ENCODE measurements at places on chromosomes 7 and 10.

DNA sequence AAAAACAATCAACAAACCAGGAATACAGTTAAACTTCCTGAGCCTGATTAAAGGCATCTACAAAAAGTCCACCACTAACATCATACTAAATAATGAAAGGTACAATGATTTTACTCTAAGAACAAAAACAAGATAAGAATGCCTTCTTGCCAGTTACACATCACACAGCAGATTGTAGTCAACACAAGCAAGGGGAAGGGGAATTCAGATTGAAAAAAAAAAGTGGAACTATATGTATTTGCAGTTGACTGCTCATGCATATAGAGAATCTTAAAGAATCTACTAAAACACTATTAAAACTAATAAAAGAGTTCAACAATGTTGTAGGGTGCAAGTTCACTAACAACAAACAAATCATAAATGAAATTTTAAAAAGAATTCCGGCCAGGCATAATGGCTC, 28.5 kb downstream of the ZNF33B start:
- DNase-seq, result no peak

DNA sequence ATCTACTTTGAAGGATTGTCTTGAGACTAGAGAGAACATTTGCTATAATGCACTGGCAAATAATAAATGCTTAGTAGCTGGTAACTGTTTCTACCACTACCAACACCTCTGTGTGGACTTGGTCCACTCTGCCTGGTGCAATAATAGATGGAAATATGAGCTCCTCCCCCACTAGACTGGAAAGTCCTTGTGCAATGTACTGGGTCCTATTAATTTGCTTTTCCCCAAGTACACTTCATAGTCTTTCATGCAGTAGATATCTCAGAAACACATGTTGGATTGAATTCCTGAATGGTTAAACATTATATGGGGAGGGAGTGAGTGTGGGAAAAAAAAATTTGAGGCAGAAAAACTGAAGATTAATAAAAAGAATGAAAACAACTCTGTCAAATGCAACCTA, 119.3 kb downstream of the C10orf90 start:
- no peak for DNase-seq

GRCh38 chr10:89047397-89047796, 56.8 kb downstream of the FAS start:
- DNase-seq, result no peak

- no peak for DNase-seq
Observed at GRCh38 chr10:110980807-110981206, 61.4 kb downstream of the SHOC2 start.

DNA sequence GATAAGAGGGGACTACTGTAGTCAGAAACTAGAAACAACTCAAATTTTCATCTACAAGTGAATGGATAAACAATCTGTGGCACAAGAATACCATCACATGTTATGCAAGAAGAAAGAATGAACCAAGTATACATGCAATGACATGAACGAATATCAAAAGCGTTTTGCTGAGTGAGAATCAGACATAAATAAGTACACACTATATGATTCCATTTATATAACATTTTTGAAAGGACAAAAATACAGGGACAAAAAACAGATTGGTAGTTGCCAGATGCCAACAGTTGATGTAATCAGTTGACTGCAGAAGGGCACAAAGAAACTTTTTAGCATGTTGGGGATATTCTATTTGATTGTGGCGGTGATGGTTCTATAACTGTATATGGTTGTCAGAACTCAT, 33.6 kb downstream of the CTNNA3 start:
- no peak for DNase-seq

- DNase-seq, result no peak
Observed at GRCh38 chr7:27156508-27156898, at the start of gene HOXA7. Gene HOXA7, minus strand, starts transcription at chr7:27156675. Its CDS starts 130 bp downstream, at chr7:27156545.

DNA sequence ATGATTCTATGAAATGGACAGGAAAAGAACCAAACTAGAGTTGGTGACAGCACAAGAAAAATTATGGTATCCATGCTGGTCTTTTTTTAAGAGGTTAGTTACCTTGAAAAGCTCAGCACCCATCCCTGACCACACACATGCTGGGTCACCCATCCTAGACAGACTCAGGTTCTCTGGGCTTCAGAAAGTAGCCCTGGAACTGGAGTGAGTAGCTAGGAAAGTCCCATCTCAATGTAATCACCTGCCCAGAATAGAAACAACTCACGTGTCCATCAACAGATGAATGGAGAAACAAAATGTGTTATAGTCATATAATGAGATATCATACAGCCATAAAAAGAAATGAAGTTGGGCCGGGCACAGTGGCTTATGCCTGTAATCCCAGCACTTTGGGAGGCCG, 37.0 kb downstream of the GSDME start:
- DNase-seq, result no peak

DNA sequence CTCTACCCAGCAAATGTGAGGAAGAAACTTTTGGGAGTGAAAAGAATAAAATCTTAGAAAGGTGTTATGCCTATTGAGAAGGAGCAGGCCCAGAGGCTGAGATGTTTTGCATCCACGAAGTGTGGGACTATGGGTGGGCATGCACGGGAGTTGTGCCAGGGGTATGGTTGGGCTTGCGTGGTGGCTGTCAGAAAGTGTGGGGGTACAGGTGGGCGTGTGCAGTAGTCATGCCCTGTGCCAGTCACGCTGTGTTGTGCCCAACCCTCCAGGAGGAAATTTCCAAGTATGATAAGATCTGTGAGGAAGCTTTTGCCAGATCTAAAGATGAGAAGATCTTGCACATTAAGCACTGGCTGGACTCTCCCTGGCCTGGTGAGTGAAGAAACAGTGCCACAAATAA, 52.9 kb upstream of the ZMIZ2 start:
- no peak for DNase-seq

DNA sequence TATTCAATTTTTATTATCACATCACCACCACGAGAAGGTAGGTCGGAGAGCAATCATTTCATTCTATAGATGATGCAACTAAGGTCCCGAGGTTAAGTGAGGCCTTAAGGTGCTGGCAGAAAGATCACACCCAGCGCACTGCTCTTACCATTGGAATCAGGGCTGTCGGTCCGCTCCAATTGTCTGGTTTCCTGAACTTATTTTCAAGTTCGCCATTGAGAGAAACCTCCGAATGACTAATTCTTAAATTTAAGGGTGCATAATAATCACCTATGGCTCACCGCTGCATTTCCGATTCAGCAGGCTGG, 625 bp upstream of the GSTO2 start:
- no peak for DNase-seq

DNA sequence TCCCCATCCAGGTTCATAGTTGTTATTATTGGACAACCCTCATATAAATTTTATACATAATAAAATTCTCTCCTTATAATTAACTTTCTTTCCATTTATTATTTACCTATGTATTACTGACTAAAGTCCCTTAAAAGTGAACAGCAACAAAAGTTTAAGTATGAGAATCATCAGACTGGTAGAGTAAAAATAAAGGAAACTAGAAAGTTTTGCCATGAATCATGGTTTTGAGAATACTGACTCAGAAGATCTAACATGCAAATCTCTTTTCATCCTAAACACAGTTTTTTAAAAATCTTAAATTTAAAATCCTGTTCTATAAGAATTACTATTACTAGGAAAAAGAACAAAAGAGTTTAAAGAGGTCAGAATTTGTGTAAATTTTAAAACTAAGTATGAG, 32.1 kb downstream of the HERC4 start:
- DNase-seq, result no peak

DNA sequence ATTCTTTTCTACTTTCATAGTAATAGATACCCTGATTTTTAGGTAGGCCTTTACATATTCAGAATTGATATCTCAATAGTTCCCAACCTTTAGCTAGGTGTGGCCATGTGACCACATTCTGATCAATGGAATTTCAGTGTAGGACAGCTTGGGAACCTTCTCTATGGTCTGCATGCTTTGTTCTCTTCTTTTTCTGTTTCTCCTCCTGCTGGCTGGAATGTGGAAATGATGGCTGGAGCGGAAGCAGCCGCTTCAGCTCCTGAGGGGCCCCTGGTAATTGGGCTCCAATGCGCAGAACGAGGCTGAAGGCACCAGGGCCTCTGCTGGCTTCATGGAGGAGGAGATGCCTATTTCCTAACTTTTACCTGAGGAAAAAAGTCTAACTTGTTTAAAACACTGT, 152.6 kb downstream of the ZMYND11 start:
- DNase-seq, result no peak

DNA sequence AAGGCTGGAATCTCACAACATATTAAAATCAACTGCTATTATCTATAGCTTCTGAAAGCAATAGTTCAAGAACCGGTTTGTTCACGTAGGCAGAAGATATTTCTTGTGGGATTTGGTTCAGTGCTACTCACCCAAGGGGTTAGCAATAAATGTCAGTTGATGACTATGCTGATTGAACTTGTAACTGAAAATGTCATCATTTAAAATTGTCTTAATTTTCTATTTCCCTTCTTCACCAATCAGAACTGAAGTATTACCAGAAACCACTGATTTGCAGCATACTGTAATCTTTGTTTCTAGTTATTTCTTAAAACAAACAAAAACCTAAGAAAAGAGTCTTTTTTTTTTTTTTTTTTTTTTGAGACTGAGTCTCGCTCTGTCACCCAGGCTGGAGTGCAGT, 46.1 kb downstream of the CPEB3 start:
- DNase-seq, result no peak

- no peak for DNase-seq
Observed at GRCh38 chr10:24027107-24027506, 181.8 kb upstream of the KIAA1217 start.

- DNase-seq, result no peak
Observed at GRCh38 chr10:44194435-44194834, 190.5 kb downstream of the CXCL12 start.

DNA sequence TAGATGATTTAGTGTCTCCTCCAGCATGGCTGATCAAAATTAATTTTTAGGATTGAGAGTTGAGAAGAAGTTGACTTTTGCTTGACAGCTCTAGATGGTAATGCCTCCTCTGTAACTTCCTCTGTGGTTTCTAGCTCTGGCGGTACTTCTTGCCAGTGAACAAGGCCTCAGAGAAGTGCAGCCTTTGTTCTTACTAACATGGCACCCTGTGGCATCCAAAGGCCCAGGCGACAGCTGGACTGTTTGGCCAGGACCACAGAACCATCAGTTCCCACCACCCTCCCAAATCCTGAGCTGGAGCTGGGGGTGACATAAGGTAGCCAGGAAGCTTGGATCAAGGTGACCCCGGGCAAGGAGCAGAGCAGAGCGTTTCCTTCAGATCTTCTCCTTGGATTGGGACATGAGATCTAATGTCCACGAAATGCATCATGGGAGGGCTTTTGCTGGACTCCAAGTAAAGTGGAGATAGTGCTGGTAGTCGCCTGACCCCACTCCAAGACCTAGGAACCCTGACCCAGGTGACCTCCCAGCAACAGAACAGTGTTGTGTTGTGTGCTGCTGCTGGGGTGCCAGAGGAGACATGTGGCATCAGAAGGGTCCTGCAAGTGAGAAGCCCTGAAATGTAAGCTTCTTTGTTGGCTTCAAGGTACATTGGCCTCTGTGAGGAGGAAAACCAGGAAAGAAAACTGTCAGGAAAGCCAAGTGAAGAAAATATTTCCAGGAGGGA, 41.8 kb downstream of the APBB1IP start:
- DNase-seq, result peak; percentile 55

DNA sequence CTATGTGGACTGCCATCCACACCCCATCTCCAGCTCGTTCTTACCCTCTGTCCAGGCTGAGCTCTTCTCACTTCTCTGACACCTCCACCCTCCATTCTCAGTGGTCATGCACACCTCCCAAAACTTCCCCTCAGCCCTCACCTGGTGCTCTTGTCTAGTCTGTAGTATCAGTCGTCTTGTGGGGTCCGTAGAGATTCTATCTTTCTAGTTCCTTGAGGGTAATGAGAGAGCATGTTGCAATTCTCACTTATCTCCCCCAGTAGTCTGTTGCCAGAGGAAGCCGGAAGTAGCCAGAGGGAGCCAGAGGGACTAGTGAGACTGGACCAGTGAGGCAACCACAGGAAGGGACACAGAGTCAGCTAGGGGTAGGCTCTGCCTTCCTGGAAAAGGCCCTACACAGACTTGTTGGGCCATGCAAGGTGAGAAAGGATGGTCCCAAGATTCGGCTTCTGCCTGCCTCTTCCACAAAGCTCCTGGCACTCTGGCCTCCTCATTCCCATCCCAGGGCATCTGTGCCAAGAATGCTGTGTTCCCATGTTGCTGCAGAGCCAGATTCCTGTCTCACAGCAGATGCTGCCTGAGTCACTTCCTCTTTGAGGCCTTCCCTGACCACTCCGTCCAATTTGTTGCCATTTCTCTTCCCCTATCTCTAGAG, 50.6 kb upstream of the DUSP5 start:
- no peak for DNase-seq

DNA sequence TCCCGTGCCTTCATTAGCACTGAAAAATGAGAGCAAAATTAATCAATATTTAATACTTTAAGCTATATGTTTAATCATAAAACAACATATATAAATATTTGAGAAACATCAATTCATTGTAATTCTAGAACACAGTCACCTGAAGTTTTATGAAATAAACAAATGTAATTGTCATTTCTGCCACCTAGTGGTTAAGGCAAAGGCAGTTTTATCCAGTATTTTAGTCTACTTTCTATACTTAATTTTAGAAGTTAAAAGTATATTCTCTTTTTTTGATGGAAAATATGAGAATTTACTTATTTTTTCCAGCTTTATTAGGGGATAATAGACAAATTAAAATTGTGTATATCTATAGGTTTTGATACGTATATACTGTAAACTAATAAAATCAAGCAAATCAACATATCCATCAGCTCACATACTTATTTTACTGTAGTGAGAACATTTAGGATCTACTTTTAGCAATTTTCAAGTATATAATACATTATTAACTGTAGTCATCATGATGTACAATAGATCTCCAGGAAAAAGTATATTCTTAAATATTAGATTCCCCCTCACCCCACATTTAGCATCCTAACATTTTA, 16.9 kb downstream of the PCGF6 start:
- no peak for DNase-seq

DNA sequence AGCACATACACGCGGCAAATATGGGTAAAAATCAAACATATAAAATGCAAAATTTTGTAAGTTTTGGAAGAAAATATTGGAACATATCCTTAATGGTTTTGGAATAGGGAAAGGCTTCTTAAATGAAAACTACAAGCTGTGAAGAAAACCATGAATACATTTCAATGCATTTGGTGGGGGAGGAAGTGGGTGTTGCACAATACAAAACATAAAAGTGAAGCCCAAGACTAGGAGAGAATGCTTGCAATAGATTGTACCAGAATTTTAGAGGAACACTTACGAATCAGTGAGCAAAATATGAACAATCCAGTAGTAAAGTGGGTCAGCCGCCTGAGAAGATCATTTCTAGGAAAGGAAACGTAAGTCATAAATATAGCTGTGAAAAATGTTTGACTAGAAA, 322.6 kb upstream of the MKI67 start:
- DNase-seq, result no peak

GRCh38 chr7:131384286-131384635, 56.6 kb downstream of the MKLN1 start:
- DNase-seq, result no peak

Measured in activated CD8-positive, alpha-beta T cell treated with anti-CD3 and anti-CD28 coated beads for 36 hours (primary cell).